ENCODE measurements at places on chromosomes 6 and 20. TPM values are rescaled to one million over a fixed set of nuclear protein-coding genes. Genes with fewer than 3 reads are reported as not detected.

DNA sequence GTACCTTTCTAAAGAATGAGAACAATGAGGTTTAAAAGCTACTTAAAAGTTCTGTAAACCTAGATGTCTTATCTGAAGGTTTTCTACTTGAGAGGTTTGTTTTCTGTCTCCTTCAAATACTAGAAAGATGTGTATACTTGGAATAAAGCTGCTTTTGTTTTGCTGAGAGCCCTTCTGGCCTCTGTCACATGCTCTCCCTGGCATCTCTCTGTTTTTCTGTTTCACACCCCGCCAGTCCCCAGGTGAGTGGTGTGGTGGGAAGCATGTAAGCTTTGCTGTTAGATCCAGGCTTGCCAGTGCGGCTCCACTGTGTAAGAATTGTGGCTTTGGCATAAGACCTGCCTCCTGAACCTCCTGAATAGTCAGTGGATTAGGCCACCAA is 56.8 kb downstream of the SNX9 start:
- no peak for DNase-seq

GRCh38 chr6:117613920-117614560 is 11.7 kb upstream of the GOPC start:
- DNase-seq: no peak

DNA sequence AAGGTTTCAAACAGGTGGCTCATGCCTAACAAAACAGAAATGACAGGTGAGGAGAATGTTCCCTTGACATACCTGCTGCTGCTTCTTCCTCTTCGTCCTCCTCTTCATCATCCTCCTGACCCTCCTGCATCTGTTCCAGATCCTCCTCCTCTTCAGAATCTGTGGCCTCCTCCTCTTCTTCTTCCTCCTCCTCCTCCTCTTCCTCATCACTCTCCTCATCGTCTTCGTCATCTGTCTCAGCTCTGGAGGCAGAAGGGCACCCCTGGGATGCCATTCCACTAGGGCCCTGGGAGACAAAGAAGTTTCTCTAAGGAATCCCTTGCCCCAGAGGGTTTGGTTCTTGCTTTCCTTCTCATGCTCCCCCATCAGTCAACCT is 2.4 kb upstream of the ZBTB22 start:
- no peak for DNase-seq

DNA sequence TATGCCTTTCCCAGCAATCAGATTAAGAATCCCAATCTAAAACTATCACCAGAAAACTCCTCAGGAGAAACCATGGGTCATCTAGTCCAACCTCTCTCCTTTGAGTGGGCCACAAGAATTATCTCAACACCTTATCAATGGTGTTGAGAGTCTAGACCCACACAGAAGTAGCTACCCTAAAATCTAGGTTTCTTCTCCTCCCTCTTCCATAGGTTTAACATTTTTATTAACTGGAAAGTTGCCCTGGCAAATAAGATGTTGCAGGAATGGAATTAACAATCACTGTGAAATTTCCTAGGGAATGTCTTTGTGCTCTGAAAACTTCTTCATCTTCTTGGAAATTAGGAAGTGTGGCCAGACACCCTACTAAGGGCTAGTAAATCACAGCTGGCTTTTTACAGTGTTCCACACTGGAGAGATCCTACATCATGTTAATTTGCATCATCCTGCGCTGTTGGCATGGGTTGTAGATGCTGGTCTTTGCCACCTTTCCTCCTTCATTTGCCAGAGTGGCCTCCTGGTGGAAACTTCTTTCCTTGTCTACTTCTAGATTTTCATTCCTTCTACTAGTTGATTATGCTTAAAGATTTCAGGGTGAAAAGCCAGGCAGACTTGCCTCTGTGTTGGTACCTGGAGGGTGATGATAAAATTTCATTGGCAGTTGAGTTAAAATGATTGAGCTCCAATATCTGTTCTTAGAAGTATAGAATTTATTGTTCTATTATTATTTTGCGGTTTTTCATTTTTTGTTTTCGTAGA is 2.7 kb downstream of the TNFAIP3 start:
- no peak for DNase-seq

DNA sequence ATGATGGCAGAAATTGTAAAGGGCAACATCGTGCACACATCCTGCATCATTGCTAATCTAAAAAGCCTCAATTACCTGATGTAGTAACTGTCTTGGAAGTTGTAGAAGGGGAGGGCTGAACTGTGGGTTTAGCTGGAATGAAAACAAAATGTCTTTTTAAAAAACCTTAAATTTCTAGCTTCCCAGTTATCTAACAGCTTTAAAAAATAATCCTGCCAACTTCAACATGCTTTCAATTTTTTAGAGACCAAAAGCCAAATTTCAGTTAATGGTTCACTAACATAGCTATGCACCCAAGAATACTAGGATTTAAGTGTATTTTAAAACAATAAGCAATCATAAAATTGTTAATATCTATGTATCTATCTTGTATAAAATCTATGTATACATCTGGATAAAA is 11.9 kb downstream of the CD164 start:
- no peak for DNase-seq

GRCh38 chr20:52896348-52896747 is 75.8 kb upstream of the TSHZ2 start:
- no peak for DNase-seq

DNA sequence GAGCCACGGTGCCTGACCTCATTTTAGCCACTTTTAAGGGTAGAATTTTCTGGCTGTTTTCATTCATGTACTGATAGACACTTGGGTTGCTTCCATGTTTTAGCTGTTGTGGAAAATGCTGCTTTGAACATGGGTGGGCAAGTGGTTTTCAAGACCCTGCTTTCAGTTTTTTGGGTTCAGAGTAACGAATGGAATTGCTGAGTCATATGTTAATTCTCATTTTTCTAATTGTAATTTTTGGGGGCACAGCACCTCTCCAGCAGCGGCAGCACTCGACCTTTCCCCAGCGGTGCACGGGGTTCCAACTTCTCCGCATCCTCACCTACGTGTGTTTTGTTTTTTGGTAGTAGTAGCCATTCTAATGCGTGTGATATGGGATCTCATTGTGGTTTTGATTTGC is 5.4 kb downstream of the NQO2 start:
- no peak for DNase-seq

- no peak for DNase-seq
Observed at GRCh38 chr6:77930382-77930781, 277.5 kb downstream of the MEI4 start.

DNA sequence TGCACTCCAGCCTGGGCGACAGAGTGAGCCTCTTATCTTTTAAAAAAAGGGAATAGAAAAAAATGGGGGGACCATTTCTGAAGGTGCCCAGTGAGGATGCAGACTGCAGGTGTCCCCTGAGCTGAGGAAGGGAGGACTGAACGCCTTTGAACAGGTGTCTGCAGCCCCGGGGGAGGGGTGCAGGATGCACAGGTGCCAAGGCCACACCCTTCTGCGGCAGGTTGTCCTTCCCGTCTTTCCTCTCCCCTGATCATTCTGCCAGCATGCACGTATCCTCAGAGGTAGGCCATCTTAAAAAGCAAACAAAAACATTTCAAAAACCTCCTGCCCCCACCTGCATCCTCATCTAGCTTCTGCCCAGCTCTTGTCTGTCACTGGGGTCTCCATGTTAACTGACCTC is 101.3 kb downstream of the MTHFD1L start:
- no peak for DNase-seq

DNA sequence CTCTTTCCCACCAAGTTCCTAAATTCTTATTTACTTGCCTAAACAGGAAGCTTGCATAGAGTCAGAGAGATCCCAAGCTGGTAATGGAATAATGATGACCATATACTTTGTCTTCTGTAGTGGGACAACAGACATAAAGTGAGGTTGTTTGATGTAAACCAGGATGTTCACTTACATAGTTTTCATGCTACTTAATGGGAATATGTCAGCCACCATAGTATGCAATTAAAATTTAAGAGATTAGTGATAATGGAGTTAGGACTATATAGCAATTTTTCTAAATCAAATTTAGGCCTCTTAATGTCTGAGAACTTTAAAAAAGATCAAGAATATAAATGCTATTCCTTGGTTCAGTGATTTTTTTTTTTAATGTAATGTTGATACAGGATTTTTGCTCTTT is 180.6 kb downstream of the BCKDHB start:
- no peak for DNase-seq

DNA sequence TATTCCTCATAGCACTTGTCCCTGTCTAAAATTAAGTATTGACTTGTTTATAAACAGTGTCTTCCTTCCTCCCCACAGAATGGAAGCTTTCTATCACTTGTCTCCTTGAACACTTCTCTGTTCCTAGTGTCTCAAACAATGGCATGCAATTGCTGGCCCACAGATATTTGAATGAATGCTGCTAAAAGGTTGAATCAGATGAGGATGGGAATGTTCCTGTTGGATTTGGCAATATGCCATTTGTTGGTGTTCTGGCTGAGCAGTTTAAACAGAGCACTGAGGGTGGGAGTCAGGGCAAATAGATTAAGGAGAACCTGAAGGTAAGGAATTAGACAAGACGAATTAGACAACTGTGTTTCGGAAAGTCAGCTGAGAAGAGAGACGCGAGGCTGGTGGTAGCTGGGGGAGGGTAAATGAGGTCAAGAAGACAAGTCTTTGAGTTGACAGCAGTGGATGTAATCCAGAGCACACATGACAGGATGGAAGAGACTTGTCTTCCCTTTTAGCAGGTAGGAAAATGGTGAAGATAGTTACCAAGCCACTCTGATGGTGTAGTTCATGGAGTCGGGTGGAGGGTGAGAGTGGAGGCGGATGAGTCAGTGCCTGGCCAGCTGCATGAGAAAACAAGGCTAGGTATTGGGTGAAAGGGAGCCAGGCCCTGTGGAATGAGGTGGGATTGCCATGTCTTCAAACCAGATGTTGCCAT is 58.3 kb upstream of the GNRH2 start:
- DNase-seq: peak; percentile 72

- no peak for DNase-seq
Observed at GRCh38 chr20:58088625-58089024, 139.8 kb downstream of the ANKRD60 start.

- no peak for DNase-seq
Observed at GRCh38 chr6:148285205-148285604, 57.4 kb upstream of the SASH1 start.

DNA sequence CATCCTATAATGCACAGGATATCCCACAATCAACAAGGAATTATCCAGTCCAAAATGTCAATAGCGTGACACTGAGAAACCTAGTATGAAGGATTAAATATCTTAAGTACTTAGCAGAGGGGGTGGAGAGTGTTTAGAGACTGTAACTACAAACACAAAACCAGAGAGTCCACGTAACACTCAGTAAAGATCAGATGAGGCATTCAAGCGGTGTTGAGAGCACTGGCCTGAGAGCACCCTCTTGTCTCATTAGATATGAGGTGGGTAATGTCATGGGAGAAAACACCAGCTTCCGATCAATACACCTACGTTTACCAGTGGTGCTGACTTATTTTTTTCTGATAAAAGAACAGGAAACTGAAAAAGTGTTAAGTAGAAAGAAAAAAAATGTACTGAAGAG is 2.3 kb downstream of the FAM184A start:
- peak; percentile 46 for DNase-seq

DNA sequence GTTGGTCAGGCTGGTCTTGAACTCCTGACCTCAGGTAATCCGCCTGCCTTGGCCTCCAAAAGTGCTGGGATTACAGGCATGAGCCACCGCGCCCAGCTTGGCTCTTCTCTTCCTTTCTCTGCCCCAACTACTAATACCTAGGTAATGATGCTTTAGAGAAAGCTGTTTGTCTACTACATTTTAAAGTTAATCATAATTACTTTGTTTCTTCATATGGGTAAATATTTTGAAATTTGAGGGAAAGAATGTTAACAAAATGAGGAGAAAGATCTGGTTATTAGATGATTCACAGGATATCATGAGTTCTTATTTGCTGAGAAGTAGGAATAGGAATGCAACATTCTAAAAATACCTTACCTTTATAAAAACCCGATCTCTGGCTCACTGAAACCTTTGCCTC is 18.4 kb upstream of the PTPRK start:
- DNase-seq: no peak

DNA sequence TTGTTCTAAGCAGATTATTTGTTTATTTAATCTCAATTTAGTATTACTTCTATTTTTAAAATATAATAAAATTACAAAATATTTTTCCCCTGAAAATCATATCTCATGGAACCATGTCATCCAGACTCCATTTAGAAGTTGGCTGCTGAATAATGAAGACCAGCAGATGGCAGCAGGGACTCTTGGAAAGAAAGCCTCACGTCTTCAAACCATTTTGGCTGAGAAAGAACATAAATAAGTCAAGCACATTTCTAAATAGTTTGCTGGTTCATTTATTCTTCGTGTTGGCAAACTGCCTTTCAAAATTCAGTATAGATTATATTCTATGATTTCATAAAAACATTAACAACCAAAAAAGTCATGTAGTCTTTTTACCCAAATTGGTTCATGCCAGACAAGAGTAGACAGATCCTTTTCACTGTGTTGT is 71.7 kb downstream of the RCAN2 start:
- peak; percentile 60 for DNase-seq

GRCh38 chr6:113627480-113627879 is 229.7 kb upstream of the MARCKS start:
- DNase-seq: no peak

- no peak for DNase-seq
Observed at GRCh38 chr6:48280035-48280620, 169.1 kb upstream of the PTCHD4 start.

DNA sequence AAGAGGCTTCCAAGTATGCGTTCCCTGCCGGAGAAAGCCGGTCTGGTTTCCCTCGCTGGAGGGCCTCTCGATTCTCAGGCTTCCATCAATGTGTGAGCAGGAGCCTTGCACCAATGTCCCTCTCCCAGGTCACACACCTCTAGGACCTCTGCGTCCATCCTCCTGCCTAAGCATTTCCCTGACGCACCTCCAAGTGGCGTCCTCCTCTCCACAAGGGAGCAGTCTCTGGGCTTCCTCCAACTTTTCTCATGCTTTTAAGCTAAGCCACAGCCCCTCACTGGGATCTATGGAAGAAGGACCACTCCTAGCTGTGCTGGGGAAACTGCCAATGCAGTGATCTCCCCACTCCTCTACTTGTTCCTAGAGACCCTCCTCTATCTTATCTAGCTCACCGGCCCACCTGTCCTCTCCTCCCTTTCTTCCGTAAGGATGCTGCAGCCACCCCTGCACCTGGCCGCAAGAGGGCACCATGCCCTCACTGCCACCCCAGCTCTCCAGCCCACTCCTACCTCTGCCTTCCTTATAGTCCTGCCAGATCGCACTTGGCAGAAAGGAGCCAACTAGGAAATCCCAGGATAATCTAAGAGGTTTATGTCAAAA is 258.7 kb downstream of the LRFN2 start:
- peak; percentile 59 for DNase-seq

- no peak for DNase-seq
Observed at GRCh38 chr6:119346936-119347335, 2.6 kb downstream of the MAN1A1 start.

Gene JPH2
- 0.54 TPM for total RNA-seq

Gene SOBP
- total RNA-seq: 0.77 TPM
